AG08396 (cell line): ENCODE measurements at places on chromosomes 6 and 20.

DNA sequence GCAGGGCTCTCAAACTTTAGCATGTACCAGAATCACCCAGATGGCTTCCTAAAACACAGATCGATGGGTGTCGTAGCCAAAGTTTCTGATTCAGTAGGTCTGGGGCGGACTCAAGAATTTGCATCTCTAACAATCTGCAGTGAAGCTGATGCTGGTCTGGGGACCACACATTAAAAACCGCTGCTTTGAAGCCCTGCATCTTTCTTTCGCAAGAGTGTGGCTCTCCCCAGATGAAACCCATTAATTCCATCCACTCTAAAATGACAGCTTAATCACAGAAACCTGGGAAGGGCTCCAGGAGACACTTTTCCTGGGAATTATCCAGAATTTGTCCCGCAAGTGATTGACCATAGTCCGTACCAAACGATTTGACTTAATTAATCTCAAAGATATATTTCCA, 319.8 kb upstream of the PLCB4 start:
- DNase-seq: no peak

DNA sequence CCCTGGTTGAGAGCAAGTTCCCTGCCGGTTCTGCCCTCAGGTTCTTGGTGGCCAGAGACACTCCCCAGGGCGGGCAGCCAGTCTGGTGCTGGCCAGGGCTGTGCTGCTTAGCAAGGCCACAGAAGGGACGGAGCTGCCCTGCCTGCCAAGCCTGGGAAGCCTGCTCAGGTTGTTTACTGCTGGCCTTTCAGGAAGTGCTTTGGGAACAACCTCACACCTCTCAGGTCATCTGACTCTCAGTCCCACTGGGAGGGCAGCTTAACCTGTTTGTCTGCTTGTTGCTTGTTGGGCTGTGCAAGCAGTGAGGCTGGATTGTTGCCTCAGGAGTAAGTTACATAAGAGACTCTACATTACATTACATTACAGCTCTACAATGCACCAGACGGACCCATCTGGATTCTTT, 75.8 kb upstream of the AFDN start:
- no peak for DNase-seq

DNA sequence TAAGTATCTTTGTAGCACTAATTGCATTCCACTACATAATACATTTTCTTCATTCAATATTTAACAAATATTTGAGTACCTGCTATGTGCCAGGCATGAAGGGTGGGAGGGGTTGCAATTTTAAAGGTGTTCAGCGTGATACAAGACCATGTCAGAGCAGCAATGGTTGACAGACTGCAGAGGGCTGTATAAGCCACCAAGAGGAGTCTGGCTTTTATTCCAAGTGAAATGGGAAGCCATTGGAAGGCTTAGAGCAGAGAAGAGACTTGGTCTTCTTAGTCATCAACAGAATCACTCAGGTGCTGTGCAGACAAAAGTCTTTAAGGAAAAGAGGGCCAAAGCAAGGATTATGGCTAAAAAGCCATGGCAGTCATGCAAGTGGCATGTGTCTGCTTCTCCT, 360.8 kb upstream of the ARID1B start:
- DNase-seq: no peak

GRCh38 chr6:110738899-110739365, 76.3 kb downstream of the CDK19 start:
- DNase-seq: no peak

GRCh38 chr6:140101367-140101766, 726.9 kb upstream of the CITED2 start:
- no peak for DNase-seq

DNA sequence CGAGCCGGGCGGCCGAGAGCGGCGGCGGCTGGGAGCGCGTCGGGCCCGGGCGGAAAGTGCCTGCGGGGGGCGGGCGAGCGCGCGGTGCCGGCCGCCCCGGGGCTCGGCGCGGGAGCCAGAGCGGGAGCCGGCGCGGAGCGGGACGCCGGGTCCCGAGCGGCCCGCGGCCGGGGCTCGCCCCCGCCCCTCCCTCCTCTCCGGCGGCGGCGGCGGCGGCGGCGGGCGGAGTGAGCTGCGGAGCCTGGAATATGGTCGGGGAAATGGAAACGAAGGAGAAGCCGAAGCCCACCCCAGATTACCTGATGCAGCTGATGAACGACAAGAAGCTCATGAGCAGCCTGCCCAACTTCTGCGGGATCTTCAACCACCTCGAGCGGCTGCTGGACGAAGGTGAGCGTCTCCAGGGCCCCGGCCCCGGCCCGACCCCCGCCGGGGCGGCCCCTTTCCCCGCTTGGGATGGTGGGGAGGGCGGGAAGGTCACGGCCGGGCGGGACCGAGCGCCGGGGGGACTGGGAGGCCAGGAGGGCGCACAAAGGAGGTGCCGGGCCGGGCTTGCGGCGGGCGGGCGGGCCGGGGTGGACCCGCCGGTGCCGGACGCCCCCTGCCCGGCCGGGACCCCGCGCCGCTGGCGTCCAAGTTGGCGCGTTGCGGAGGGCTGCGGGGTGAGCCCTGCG, 565 bp downstream of the QKI start:
- DNase-seq: peak; percentile 70

- DNase-seq: no peak
These were observed 46.9 kb downstream of the PCSK2 start for GRCh38 chr20:17273717-17274116.

GRCh38 chr20:32622585-32623468, 37.7 kb upstream of the NOL4L start:
- DNase-seq: no peak

DNA sequence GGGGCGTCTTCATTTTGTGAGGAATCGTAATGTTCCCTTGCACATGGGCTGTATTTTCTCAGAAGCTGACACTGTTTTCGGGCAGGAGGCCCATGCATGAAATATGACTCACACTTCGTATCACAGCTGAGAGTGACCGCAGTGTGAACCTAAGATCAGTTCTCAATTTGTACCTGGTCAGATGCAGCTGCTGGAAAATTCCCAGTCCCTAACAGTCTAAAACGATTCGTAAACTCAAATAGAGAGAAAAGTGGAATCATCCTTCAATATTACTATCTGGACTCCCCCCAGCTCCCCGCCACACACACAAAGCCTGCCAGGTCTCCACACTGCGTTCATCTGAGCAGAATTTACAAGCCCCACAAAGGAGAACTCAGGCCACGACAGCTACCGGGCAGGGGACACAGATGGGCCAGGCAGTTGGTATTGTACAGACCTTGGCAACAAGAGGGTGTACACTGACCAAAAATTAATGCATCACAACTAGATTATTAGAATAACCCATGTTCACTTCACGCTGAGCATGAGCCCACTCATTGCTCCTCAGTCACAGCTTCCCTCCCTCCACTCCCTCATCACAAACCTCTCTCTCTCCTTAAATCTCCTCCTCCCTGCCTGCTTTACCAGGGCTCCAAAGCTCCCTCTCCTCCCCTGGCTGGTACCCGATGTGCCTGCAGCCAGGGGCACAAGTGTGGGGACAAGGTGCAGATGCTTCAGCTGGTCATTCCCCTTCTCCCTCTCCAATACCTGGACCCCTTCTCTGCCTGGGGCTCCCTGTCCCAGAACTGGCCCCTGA, 488.4 kb downstream of the PREX1 start:
- DNase-seq: peak; percentile 56

DNA sequence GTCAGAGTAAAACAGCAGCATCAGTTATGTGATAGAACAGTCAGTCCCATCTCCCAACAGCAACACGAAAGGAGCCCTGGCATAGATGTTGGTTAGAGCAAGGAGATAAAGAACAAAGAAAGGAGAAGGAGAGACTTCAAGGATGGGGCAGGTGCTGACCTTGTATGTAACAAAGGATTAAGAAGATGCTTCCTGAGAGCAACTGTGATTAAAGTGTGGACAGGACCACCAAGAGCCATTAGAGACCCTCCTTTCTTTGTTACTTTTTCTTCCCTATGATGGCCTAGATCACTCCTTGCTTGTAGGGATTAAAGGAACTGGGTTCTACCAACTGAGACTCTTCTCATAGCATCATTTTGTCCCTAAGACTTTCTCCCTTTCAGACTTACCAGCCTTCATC, 75.2 kb upstream of the GPR6 start:
- DNase-seq: no peak

GRCh38 chr6:36682328-36683144, 4.0 kb downstream of the CDKN1A start:
- DNase-seq: no peak

DNA sequence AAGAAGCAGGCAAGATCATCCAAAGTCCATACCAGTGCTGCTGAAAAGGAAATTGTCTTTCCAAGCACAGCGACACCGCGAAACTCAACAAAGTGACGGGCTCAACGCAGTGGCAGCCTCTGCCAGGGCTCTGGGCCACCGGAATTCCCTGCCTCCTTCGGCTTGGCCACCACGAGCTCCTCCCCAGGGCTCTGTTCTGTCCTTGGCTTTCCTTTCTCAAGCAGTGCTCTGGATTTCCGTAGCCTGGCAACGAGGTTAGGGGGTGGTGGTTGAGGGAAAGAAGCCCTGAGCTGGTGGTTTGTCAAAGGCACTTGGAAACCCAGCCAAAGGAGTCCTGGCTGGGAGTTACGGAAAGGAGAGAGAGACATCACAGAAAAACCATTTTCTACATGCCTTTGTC, 31.2 kb downstream of the PRR18 start:
- DNase-seq: peak; percentile 43

GRCh38 chr6:169169941-169170582, 83.6 kb downstream of the THBS2 start:
- DNase-seq: no peak

DNA sequence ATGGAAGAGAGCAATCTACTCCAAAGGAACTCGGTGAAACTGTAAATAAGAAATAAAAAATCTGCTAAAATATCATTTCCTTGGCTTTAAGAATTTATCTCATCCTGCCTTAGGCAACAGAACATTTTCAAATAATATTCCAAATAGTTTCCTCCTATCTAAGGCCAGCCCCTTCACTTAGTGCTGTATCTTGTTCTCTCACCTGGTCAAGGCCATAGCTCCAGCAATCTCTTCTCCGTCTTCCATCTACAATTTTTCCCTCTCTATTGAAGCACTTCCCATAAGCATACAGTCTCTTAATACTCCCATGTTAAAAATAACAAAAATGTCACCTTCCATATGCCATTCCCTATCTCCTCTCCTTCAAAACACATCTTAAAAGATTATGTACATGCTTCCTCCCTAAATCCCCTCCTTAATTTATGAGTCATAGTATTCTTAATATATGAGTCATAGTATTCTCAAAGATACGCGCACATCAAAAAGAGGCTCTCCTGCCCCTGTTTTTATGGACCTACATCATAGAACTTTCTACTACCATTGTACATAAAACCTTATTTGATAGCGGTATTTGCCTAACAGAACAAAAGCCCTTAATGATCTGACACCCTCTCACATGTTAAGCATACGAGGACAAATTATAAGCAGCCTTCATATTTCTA, 146.9 kb downstream of the PDE10A start:
- DNase-seq: no peak

- DNase-seq: no peak
These were observed 3.8 kb downstream of the DEK start for GRCh38 chr6:18260448-18261106.

DNA sequence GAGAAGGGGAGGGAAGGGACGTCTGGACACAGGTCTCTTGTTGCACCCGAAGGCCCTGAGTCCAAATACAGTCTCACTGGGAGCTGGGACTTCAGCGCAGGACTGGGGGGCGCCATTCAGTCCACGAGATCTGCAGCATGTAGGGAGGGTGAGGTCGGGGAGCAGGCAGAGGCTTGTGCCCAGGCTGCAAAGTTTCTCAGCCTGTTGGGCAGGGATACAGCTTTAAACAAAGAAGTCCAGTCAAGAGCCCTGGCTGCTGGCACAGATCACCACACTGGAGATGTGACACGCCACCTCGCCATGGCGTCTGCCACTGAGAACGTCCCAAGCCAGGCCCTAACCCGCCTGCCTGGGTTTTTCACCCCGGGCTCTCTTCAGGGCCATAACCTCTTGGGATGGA, 256.6 kb downstream of the DLL1 start:
- DNase-seq: no peak

DNA sequence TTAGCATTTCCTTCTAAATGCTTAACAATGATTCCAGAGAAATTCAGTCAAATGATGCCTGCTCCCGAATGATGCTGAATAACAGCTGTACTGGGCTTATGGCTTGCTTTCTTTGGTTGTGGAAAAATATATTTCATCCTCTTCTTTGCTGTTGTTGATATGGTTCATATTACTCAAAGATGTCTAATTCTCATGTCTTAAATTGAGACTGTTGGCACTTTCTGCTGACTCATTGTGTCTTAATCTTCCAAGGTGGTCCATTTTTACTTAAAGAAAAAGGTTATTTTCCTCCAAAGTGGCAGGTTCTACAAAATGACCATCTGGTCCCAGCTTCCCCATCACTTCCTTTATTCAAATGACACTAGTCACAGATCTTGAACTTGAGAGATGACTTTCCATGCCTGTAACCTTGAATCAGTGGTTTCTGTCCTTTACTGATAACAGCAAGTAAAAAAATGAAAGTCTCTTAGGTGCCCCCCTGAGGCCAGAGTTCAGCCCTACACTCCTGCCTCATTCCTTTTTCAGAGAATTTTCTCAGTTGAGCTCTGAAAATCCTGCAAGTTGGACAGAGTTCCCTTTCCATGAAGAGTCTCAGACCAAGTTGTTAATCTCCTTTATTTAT, 6.9 kb downstream of the SNAP25 start:
- peak; percentile 27 for DNase-seq

DNA sequence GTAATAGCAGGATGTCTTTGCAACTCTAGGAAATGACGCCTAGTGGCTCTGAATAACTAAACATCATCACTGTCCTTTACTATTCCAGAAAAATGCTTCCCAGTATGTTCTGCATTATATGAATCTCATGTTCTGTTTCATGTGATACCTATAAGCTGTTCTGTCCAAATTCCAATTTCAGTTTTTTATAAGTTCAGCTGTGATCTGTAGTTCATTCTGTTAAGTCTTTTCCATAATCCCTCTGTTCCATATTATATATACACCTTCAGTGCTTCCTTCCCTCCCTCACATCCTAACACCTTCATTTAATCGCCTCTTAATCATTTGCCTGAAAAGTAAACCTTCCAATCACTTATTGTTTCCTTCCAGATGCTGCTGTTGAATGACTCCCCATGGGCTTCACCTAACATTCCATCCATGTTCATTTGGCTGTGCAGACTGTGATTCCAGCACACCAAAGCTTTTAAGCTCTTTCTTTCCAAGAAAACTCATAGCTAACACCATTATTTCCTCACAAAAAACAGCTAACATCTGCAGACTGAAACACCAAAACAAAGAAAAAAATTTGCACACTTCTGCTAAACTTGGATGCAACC, 18.6 kb downstream of the HMGCLL1 start:
- DNase-seq: no peak
